ENCODE measurements at places on chromosomes 5 and 9.

DNA sequence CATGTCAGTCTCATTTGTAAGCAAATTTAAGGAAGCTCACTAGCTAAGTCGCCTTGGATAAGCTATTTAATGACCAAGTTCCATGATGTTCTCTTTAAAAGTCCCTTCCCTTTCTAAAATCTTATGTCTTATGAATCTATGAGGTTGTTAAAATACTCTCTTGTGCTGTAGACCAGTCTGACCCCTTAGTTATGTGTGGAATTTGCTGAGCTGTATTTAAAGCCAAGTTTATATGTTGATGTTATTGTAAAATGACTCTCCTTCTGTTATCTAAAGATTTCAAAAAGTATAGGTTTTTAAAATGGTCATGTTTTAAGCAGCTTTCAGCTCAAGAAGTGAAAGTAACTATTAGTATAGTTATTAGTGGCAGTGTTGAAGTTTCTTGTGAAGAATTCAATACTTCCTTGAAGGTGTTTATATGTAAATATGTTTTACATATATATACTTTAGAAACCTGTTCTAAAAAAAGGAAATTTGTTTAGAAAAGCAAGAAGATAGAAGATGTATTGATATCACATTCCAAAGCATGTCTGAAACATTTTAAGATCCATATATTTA is 92.2 kb downstream of the CDC42SE2 start:
- DNase-seq, result no peak

GRCh38 chr9:126347911-126348760 is 21.5 kb downstream of the MVB12B start:
- DNase-seq, result no peak

DNA sequence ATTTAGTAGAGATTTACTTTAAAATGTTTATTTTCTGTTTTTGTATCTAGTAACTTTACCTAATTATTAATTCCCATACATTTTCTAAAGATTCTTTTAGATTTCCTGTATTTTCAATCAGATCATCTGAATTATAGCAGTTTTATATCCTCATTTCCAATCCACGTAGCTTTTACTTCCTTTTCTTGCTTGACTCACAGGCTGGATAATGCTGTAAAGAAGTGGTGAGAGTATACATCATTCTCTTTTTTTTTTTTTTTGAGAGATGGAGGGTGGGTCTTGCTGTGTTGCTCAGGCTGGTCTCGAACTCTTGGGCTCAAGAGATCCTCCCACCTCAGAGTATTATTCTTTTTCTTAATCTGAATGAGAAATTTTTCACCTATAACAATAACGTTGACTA is 11.2 kb upstream of the SETX start:
- DNase-seq, result no peak

GRCh38 chr9:87237336-87237735 is 260.3 kb upstream of the DAPK1 start:
- DNase-seq, result no peak

GRCh38 chr5:108278285-108279240 is 103.3 kb downstream of the FBXL17 start:
- DNase-seq, result no peak

- no peak for DNase-seq
Measured at GRCh38 chr5:51385216-51385615, 2.0 kb downstream of the ISL1 start.

All from cortex of kidney (tissue), 1 donor.